ENCODE measurements at places on chromosomes 3 and 15. TPM values are rescaled to one million over a fixed set of nuclear protein-coding genes. Genes with fewer than 3 reads are reported as not detected.

GHSR gene
- total RNA-seq, result not detected

DNA sequence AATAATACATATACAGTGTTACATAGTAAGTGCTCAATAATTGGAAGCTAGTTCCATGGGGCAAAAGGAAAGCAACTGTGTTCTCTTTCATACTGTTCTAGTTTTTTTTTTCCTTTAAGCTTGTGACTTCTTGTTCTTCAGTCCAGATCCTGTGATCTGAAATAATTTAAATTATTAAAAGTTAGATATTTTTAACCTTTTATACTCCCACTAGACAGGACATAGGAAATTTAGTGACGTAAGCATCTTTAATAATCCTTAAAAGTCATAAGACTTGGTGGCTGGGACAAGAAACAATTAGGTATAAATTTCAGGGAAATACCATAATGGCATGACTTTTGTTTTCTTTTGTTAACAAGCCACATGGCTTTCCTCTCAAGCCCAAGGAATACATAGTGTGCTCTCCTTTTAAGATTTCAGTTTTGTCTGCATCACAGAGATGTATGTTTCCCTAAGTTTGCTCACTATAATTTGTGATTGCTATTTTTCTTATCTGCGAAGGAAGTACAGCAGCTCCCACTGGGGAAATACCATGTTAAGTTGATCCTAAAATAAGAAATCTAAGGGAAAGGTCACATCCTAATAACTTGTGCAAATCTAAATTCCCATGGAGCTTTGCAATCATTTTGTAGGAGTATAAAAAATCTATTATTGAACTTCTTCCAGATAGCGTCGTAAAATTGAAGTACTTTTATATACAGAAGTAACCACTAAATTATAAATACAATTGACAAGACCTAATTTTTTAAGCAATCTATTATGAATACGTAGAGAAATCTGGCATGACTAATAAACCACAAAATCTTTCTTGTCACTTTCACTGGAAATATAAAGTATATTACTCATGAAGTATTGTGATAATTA lies 30.1 kb downstream of the PPARG start:
- no peak for DNase-seq
- no peak overlapping the region for H3K27ac ChIP-seq
- H3K4me1 ChIP-seq, result no peaks in the 10 kb centered on the region
- H3K4me3 ChIP-seq, result no peak overlapping the region
- no peaks in the 10 kb centered on the region for H3K36me3 ChIP-seq

ADAMTS7 gene
- 0.10 TPM for total RNA-seq

DNA sequence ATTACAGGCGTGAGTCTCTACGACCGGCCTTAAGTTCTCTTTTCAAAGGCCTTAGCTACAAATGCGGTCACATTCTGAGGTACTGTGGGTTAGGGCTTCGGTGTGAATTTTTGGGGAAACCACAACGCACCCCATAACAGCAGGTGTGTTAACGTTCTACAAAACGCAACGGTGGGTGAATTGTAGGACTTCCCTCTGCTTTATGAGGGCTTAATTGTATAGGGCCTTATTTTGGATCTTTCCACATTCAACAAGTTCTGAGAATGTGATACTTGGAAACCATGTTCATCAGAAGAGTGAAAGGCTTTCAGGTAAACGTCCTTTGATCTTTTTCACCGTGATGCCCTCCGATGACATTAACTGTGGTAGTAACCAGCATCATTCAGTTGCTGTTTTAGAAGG lies 998.6 kb upstream of the CFAP20DC start:
- H3K4me1 ChIP-seq, result peaks cover 71% of the 10 kb centered on the region
- H3K27me3 ChIP-seq, result no peaks in the 10 kb centered on the region
- H3K4me3 ChIP-seq, result peak overlapping the region; percentile 69
- H3K27ac ChIP-seq, result peak overlapping the region; percentile 94
- peaks cover 14% of the 10 kb centered on the region for H3K36me3 ChIP-seq

- no peak overlapping the region for H3K27ac ChIP-seq
- peaks cover 6% of the 10 kb centered on the region for H3K27me3 ChIP-seq
- H3K36me3 ChIP-seq, result no peaks in the 10 kb centered on the region
Measured at GRCh38 chr15:51203797-51204196, 109.1 kb upstream of the TNFAIP8L3 start.

- no peaks in the 10 kb centered on the region for H3K4me1 ChIP-seq
- H3K36me3 ChIP-seq, result no peaks in the 10 kb centered on the region
- H3K27me3 ChIP-seq, result no peaks in the 10 kb centered on the region
- H3K27ac ChIP-seq, result no peak overlapping the region
- H3K4me3 ChIP-seq, result no peak overlapping the region
Measured at GRCh38 chr3:36409862-36410261, 29.6 kb downstream of the STAC start.

SYNPR gene
- not detected for total RNA-seq

DNA sequence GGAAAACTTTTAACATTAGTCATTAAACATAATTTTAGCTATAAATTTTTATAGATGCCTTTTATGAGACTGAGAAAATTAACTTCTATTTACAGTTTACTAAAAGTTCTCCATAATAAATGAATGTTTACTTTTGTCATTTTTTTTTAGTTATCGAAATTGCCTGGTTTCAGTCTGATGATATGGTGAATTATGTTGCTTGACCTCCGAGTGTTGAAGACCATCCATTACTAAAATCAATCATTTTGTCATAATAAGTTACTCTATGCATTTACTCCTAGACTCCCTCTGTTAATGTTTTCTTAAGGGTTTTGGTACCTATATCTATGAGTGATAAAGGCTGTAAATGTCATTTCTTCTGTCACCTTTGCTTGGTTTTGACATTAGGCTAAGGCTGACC lies 516.0 kb upstream of the ROBO1 start:
- H3K27ac ChIP-seq, result no peak overlapping the region
- no peak overlapping the region for H3K4me3 ChIP-seq
- H3K4me1 ChIP-seq, result no peaks in the 10 kb centered on the region
- no peak for DNase-seq

DNA sequence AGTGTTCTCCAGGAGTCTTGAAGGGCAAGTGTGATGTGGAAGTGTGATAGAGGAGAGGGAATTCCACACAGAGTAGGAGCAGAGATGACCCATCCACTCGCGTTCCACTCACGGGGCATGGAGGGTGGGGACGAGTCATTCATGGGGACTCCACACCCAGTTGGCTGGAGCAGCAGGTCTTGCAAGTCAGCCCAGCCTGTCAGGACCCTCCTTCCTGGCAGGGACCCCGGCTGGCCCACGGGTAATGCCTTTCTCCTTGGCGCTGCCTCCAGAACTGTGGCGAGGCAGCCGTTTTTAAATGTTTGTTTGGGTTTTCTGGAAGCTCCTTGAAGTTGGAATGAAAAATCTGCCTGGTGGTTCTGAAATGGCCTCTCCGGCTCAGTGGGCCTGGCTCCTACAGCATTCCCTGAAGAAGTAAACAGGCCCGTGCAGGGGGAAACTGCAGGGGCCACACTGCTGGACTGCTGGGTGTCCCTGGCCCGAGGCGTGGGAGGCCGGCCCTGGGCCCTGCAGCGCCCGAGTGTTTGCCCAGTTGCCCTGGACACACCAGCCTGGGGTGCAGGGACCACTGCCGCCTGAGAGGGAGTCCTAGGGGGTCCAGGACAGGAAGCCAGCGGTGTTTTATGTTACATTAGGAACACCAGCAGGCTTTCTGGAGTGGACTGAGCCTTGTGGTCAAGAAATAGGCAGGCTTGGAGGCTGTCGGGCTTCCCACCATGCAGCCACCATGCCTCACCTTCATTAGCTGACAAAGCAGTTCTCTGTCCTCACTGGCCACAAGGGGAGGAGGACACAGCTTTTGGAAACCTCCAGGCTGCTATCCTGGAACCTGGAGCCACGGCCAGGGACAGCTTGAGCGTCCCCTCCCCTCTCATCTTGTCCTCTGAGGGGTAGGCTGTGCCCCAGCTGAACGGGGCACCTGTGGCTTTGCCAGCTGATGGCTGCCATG lies 61.3 kb downstream of the CEMIP start:
- no peak for DNase-seq
- no peak overlapping the region for H3K27ac ChIP-seq
- peaks cover 14% of the 10 kb centered on the region for H3K27me3 ChIP-seq
- H3K4me1 ChIP-seq, result no peaks in the 10 kb centered on the region

DNA sequence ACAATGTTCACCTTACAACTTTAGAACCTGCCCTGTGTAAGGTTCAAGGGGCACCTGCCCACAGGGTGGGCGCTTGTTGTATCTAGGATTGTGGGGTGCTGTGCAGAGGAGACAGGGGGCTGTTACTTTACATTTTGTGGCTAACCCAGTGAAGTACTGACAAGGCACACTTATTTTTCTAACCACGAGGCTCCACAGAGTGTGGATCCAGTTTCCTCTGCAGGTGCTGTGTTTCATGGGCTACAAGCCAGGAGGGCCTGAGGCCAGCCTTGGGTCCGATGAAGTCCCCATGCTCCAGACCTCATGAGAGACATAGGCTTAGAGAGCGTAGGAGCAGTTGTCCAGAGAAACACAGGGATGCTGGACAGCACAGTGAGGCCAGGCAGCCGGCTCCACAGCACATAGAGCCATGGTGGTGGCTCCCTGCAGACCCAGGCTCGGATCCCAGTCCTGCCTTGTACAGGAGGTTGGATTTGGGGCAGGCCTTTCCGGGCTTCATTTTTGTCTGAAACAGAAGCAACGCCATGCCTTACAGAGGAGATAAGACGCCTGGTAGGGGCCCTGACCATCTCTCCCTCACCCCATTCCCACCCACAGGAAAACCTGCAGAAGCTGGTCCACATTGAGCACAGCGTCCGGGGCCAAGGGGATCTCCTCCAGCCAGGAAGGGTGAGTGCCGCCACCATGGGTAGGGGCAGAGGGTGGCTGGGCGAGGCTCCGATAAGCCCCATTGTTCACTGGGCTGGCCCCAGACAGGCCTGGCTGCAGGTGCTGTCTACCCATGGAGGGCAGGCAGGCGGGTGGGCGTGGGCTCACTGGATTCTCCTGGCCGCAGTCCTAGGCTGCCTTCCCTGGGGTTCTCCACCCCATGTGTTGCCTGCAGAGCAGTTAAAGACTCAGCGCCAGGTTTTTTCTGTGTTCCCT lies 40.1 kb upstream of the NR2C2 start:
- H3K4me3 ChIP-seq, result no peak overlapping the region
- no peaks in the 10 kb centered on the region for H3K4me1 ChIP-seq
- no peak overlapping the region for H3K27ac ChIP-seq
- peaks cover 8% of the 10 kb centered on the region for H3K27me3 ChIP-seq

DNA sequence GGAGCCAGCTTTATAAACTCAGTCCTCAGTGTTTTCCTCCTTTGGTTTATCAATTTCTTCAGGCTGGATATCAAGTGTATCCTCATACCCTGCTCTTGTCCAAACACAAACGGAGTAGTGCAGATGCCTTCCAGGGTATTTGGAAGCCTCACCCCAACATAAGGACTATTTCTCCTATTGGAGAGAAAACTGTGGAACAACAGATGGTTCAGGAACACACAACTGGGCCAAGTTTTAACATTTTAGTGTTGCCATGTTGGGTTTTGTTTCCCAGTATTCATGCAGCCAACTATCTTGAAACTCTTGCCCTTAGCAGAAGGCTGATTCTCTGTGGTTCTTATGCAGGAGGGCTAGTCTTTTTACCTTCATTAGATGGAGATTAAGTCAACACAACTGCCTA lies 398.1 kb downstream of the GABRB3 start:
- no peaks in the 10 kb centered on the region for H3K4me1 ChIP-seq
- H3K4me3 ChIP-seq, result no peak overlapping the region
- no peak overlapping the region for H3K27ac ChIP-seq
- no peaks in the 10 kb centered on the region for H3K36me3 ChIP-seq
- no peak for DNase-seq

GRCh38 chr3:100954990-100955389 lies 38.2 kb downstream of the ABI3BP start:
- no peaks in the 10 kb centered on the region for H3K36me3 ChIP-seq
- H3K4me3 ChIP-seq, result no peak overlapping the region
- H3K27me3 ChIP-seq, result no peaks in the 10 kb centered on the region
- DNase-seq, result no peak
- no peak overlapping the region for H3K27ac ChIP-seq
- H3K4me1 ChIP-seq, result no peaks in the 10 kb centered on the region

DNA sequence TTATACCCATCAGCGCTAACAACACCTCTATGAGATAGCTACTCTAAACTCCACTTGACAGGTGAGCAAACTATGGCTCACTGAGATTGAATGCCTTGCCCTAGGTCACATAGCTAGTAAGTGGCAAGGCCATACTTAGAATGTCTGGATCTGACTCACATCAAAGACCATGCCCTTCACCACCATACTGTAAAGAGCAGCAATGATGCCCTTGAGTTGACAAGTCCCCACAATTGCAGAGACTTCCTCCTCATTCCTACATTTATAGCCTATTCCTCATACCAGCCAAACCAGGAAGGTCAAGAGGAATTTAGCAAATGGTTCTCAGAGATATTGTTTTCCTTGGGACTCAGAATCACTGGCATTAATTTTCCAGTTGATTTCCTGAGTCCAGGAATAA lies 157.8 kb upstream of the SNTN start:
- H3K36me3 ChIP-seq, result no peaks in the 10 kb centered on the region
- H3K4me1 ChIP-seq, result no peaks in the 10 kb centered on the region
- no peak for DNase-seq
- no peak overlapping the region for H3K27ac ChIP-seq
- H3K27me3 ChIP-seq, result no peaks in the 10 kb centered on the region
- H3K4me3 ChIP-seq, result no peak overlapping the region

GRCh38 chr3:1326546-1326945 lies 233.7 kb downstream of the CNTN6 start:
- no peaks in the 10 kb centered on the region for H3K4me1 ChIP-seq
- DNase-seq, result no peak
- no peaks in the 10 kb centered on the region for H3K27me3 ChIP-seq
- no peak overlapping the region for H3K4me3 ChIP-seq
- H3K27ac ChIP-seq, result no peak overlapping the region
- H3K36me3 ChIP-seq, result no peaks in the 10 kb centered on the region

- H3K27me3 ChIP-seq, result no peaks in the 10 kb centered on the region
- no peak overlapping the region for H3K4me3 ChIP-seq
- H3K27ac ChIP-seq, result no peak overlapping the region
- DNase-seq, result no peak
- no peaks in the 10 kb centered on the region for H3K4me1 ChIP-seq
Measured at GRCh38 chr3:81884791-81885190, 123.3 kb upstream of the GBE1 start.

SPATA16 gene
- total RNA-seq, result not detected

GRCh38 chr3:38524141-38524739 lies 28.1 kb downstream of the EXOG start:
- H3K27ac ChIP-seq, result no peak overlapping the region
- H3K4me3 ChIP-seq, result no peak overlapping the region
- peaks cover 21% of the 10 kb centered on the region for H3K4me1 ChIP-seq
- no peak for DNase-seq

- H3K27me3 ChIP-seq, result peaks cover 1% of the 10 kb centered on the region
- no peaks in the 10 kb centered on the region for H3K36me3 ChIP-seq
- H3K4me1 ChIP-seq, result peaks cover 10% of the 10 kb centered on the region
- no peak for DNase-seq
- H3K4me3 ChIP-seq, result no peak overlapping the region
Measured at GRCh38 chr3:5429517-5429890, 242.0 kb downstream of the EDEM1 start.

SLC25A36 gene
- total RNA-seq, result 56.5 TPM

ERICH6 gene
- not detected for total RNA-seq

DNA sequence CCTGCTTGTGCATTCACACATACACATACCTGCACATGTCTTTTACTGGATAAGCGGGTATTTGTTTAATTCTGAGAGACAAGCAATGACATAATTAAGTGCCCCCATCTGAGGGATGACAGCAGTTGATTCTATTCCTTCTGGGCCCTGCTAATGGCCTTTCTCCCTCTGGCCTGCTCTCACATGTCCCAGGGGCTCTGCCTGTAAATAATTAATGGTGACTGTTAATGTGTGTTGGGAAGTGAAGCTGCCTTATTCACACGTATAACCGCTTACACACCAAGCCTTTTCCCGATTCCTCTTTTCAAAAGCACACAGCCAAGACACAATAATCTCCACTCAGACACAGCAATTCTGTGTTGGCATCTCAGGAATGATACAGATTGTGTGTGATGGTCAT lies 47.8 kb downstream of the LRRK1 start:
- H3K4me3 ChIP-seq, result no peak overlapping the region
- no peak overlapping the region for H3K27ac ChIP-seq
- peaks cover 13% of the 10 kb centered on the region for H3K27me3 ChIP-seq
- DNase-seq, result no peak
- H3K36me3 ChIP-seq, result no peaks in the 10 kb centered on the region
